Stimulated activated CD4-positive, alpha-beta T cell treated with anti-CD3 and anti-CD28 coated beads, Interleukin-12 subunit alpha, Interleukin-12 subunit beta, amount 100 ng/mL, for 48 hours (primary cell): ENCODE measurements at places on chromosomes 7 and 10.

DNA sequence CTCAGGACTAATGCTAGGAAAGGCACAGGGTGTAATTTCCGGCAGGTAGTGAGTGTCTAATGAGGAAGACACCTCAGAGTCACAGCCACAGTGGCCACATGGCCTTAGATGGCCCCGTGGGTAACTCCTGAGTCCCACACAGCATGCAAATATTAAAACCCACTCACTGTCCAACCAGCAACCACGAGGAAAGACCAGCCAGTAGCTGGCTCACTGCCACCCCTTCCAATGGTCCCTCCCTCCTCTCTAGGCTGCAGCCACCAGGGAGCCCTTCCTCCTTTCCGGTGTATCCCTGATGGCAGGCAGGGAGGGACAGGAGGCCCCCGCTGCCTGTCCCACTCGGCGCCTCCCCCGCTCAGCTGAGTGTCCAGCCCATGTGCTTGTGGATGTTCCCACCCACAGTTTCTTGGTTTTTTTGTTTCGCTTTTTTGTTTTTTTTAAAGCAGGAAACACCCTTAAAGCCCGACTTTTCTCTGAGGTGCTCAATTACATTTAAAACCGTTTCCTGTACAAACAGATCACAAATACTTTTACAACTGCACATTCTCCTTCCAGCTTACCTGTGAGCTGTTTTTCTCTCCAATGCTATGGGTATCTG, 9.2 kb downstream of the BNIP3 start:
- no peak for DNase-seq

- no peak for DNase-seq
Observed at GRCh38 chr10:110170142-110170971, 37.0 kb upstream of the MXI1 start.

DNA sequence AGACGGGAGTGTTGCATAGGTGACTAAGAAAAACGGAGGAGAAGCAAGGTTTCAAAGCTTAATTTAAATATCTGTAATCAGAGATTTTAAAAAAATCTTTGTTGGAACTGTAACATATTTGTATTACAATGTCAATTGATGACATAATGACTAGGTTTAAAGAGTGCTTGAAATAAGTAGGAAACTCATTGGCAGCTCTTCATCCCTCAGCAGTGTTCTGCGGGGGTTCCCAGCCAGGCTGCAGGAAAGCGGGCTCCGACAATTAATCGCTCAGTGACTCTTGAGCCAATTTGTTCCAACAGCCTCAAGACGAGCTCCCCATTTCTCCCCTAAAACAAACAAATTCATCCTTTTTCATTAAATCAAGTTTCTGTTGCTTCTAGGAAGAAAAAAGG, 22.6 kb downstream of the CPXM2 start:
- no peak for DNase-seq

DNA sequence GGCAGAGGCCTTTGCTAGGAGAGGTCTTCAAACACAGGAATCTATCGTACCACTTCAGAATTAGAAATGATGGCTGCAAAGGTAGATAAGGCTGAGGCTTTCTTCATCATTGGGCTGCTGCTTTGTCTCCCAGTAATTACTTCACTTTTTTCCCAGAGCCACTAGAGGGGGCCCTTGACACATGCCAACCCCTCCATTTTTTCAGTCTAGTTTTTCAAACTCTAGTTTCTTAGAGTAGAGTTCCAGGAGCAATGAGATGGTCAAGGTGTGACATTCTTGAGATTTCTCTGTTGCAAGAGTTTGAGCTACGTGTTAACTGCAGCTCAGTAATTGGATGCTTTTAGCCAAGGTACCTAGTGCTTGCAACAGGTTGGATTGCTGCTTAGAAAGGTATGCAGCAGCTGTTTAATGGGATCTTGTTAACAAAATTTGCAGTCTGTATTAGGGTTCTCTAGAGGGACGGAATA, 33.8 kb upstream of the RBM20 start:
- DNase-seq: no peak

- no peak for DNase-seq
Observed at GRCh38 chr7:67451306-67451705, 454.7 kb downstream of the TYW1 start.

- DNase-seq: no peak
Observed at GRCh38 chr7:21365866-21366624, 61.8 kb upstream of the SP4 start.

- DNase-seq: no peak
Observed at GRCh38 chr10:125038637-125039036, 96.7 kb downstream of the ZRANB1 start.

DNA sequence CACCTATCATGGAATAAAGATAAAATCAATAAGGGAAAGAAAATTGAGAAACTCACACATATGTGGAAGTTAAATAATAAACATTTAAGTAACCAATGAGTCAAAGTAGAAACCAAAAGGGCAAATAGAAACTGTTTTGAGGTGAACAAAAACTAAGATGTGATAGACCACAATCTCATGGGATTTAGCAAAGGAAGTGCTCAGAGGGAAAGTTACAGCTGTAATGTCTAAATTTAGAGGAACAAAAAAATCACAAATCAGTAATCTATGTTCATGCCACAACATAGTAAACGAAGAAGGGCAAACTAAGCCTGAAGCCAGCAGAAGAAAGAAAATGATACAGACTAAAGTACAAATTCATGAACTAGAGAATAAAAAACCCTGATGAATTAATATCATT, 16.3 kb downstream of the CYP3A4 start:
- no peak for DNase-seq

DNA sequence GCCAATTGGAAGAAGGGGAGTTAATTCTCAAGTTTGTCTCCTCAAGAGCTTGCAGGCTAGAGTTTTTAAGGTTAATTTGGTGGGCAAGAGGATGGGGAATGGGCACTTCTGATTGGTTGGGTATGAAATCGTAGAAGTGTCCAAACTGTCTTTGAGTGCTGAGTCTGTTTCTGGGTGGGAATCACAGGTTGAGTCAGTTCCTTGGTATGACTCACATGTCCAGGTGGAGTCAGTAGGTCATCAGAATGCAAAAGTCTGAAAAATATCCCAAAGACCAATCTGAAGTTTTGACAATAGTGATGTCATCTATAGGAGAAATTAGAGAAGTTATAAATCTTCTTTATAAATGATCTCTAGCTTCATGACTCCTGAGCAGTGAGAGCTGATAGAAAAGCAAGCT, 1252.2 kb downstream of the REEP3 start:
- DNase-seq: no peak

DNA sequence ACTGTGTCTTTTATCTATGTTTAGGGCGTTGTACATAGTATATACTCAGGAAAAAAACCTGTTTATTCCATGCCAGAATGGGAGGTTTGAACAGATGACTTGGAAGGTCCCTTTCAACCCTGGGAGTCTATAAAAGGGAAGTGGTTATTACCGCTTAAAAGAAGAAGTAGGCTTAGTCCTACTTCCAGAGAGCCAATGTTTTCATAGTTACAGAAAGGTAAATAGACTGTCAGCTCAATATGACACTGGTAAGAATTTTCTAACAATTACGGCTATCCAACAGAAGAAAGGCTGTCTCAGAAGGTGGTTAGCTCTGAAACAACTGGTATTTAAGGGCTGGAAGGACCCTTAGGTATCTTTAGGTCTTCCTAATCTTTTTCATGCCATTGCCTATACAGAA, 1.1 kb upstream of the TFAM start:
- no peak for DNase-seq

- no peak for DNase-seq
Observed at GRCh38 chr7:22911889-22912288, 89.2 kb upstream of the TOMM7 start.

DNA sequence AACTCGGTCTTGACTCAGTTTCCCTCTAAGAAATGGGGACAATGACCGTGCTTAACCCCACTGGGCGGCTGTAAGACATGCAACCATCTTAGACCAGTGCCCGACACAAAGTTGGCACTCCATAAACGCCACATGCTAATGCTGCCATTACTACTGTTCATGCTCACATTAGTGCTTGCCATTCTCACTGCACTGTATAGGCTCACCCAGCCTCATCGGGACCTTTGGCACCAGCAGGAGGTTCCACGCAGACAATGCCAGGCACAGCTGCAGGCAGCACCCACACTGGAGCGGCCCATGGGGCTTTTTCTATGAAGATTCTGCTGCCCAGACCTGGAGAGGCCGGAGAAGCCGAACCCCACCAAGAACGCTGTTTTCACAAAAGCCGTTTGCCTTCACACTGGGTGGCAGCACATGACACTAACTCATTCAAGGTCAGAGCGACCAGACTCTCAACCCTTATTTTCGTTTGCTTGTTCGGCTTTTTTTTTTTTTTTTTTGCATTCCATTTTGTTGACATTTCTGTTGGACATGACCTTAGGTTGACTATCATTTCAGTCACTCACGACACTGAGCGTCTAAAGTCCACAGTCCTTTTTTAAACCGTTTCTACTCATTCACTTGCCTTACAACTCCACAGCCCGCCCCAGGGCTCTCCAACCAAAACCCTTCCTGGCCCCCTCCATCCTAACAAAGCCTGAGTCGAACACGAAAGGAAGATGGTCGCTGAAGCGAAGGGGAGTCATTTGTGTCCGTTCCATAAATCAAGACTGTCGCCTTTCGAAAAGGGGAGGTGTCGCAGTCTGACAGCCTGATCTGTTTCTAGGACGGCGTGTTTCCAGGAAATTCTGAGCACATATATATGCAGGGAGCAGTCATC, 124.4 kb upstream of the RNF32 start:
- DNase-seq: no peak

GRCh38 chr7:48067475-48067874, 21.6 kb upstream of the UPP1 start:
- DNase-seq: no peak

DNA sequence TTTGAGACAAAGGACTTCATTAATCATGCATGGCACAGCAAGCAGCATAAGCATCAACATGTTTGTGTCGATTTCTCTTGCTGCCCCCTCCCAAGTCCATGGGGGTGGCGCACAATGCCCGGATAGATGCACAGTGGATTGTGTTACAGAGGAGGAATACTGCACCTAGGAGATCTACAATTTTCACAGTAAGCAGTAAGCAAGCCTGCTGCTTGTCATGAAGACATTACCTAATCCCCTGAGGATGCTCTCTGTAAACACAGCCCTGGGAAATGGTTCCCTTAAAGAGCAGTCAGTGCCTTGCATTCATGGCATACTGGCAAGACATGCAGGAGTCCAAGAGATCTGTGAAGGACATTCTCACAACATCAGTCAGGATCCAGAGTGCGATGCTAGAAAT, 137.7 kb downstream of the ETV1 start:
- no peak for DNase-seq

DNA sequence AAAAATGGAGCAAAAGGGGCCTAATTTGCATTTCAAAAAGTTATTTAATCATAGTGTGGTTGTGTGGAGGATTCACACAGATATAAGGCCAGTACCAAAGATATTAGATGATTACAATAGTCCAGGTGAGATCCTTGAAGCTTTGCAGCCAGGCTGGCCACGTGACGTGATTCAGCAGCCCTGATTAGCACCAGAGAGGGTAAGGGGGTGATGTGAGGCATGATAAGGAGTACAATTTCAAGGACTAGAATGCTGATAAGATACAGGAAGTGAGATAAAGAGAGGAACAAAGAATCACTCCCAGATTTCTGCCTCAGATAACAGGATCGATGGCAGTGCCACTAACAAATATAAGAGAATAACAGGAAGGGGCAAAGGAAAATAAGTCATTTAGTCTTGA, 108.4 kb upstream of the PALS2 start:
- DNase-seq: no peak

DNA sequence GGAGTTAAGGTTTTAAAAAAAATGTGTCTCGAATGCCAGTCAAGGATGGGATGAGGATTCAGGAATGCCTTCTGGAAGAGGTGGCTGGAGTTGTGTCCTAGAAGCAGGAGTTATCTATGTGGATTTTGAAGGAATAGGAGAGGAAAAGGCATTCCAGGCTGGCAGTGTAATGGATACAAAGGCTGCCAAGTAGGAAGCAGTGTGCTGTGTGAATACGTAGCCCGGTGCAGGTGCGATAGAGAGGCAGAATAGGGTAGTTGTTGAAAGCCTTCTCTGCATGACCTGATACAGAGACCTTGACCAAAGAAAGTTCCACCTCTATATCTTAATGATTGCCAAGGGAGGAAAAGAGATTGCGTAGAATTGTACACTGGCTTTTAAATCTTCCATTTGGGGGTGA, 128.1 kb upstream of the ITGB1 start:
- DNase-seq: no peak

DNA sequence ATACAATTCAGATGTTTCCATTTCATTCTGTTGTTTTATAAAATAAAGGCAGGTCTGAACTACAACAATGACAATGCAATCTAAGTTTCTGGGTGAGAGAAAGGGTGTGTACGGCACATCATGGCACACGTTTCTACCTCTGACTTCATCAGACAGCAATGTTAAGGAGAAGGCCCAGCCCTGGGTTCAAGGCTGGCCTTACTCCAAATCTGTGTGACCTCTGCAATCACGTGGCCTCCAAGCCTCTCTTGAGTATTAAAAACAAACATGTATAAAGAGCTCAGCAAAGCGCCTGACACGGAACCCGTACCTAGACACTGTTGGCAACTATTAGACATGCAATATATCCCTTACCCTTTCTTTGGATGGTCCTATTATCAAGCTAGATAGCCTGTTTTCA, 114.1 kb downstream of the LARP4B start:
- DNase-seq: no peak

GRCh38 chr10:73956476-73957359, 41.2 kb upstream of the VCL start:
- DNase-seq: no peak

DNA sequence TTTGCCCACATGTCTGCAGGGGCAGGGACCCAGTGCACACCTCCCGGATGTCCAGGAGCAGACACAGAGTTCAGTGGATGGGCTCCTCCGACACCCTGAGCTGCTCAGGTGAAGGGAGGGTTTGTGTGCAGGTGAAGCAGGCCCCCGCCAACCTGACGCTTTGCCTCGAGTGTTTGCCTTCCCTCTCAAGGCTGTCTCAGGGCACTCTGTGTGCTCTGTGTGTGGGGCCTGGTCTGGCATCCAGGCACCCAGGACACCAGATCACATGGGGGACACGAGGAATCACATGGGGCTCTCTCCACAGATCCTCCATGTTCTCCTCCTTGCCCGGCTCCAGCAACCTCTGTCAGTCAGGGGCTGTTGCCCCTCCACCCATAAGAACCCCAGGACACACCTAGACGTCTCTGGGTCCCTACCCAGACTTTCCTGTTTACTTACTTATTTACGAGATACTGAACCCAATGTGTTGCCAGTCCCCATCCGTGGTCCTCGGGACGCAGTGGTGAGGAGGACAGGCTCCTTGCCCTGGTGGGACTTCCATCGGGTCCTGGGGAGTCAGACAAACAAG, 99.5 kb downstream of the HTR5A start:
- DNase-seq: no peak

- DNase-seq: no peak
Observed at GRCh38 chr7:73980206-73980605, 47.8 kb upstream of the ELN start.

- DNase-seq: no peak
Observed at GRCh38 chr10:48399551-48399950, 93.1 kb downstream of the MAPK8 start.

GRCh38 chr10:124728071-124728829, 15.9 kb downstream of the FAM53B start:
- no peak for DNase-seq

- DNase-seq: no peak
Observed at GRCh38 chr10:84991301-84991700, 662.9 kb downstream of the CCSER2 start.
